ENCODE measurements at places on chromosomes 3 and 15.

- DNase-seq, result no peak
Observed at GRCh38 chr15:35064576-35065190, 20.4 kb downstream of the NANOGP8 start.

- no peak for DNase-seq
Observed at GRCh38 chr15:101031213-101031612, 112.1 kb downstream of the LRRK1 start.

DNA sequence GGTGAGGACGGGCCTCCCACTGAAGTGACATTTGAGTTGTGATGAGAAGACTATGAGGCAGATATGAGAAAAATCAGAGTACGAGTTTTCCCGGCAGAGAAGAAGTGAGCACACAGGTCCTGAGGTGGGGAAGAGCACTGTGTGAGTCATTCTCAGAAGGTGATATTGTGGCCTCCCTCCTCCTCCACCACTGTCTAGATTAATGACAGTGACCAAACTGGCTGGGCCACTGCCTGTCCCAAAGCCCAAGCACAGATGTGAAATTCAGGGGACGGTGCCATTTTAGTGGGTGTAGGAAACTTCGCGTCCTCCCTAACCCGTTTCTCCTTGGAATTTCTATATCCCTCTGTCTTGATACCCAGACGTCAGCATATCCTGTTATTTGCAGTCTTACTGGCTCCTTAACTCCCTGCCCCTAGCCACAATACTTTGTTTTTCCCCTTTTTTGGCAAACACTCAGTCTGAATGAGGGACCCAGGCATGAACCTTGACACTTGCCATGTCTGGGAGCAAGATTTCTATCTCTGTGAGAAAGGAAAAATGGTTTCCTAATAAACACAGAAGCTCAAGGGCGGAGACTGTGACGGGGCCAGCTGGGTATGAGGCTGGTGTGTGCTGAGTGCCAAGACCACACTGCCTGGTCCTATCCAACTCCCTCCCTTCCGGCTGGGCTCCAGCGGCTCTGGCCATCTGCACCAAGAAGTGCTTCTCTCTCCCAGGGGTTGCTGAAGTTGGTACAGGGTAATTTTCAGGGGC lies 15.2 kb downstream of the PRICKLE2 start:
- no peak for DNase-seq

DNA sequence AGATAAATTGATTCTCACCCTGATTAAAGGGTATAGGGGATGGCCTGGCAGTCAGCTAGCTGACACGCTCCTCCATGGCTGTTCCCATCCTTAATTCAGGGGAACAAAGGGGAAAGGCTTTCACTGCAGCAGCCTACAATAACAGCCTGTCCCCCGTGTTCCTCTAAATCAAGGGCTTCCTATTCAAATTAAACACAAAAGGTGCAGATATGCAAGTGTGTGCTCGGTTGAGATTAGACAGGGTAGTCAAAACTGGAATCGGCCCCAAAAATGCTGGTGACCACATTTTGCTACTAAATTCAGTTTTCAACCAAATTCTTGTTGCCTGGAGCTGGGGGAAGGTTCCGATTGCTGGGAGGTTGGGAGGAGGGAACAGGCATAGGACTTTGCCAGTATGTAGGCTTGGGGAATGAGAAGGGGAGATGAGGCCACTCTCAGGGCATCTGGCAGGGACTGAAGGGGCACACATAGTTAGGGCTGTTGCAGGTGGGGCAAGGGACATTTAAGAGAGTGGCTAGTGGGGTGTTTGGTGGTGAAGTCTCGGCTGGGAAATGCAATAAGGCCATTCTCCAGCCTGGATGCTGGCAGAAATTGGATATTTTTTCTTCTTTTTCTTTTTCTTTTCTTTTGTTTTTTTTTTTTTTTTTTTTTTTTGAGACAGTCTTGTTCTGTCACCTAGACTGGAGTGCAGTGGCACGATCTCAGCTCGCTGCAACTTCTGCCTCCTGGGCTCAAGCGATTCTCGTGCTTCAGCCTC lies 32.9 kb upstream of the CTSH start:
- no peak for DNase-seq

DNA sequence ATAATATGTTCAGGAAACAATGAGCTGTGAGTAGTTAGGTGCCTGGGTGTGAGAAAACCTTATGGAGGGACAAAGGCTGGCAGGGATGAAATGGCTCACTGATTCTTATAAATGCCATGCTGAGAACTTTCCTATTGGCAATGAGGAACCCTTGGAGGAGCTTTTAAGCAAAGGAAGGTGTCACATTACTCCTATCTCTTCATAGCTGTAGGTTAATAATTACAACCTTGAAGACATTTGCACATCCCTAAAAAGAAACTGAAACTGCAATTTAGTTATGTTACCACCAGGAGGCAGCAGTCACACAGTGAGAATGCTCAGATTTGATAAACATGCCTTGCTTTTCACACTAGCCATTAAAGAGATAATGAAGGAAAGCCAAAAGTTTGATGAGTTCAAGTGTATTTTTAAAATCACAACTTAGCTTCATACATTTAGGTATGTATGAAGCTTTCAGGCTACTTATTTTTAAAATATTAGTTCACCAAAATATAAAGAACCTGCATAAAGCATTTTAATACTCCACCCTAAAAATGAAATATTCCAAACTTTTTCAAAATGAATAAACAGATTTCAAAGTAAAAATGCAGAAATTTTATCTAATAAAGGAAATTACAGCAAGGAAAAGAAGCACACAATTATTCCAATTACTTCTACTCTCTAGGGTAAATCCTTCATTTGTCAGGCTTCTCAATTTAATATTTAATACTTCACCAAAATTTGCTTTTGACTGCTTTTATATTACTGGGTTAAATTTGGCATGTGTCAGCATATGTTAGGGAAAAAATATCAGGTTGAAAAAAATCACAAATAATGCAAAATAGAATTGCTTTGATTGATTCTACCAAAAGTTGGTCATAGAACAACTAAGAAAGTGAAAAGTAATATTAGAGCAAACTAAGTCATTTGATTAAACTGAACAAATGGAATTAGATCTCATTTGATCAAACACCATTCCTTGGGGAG lies 136.9 kb upstream of the SLC2A2 start:
- DNase-seq, result peak; percentile 18

- DNase-seq, result no peak
Observed at GRCh38 chr3:182323898-182324297, 469.4 kb upstream of the ATP11B start.

GRCh38 chr15:93865586-93865985 lies 365.8 kb upstream of the MCTP2 start:
- no peak for DNase-seq

GRCh38 chr15:78457101-78457500 lies 19.1 kb downstream of the IREB2 start:
- DNase-seq, result no peak

DNA sequence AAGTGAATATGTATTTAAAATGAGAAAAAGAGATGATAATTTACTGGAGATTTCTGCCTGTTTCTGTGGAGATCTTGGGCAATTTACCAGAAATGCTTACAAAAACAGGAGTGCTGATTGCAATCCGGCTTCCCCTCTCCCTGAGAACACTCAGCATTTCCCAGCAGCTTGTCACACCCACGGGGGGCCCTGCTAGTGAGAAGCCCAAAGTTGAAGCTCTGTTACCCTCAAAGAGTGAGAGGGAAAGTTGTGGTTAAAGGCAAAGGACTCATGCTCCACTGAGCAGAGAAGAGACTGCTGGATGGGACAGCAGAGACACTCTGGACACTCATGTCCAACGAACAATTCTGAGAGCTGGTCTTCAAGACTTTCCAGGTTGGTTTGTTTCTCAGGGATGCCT lies 2.9 kb downstream of the MCTP2 start:
- DNase-seq, result peak; percentile 47

GRCh38 chr3:169931747-169932520 lies 20.6 kb downstream of the SAMD7 start:
- DNase-seq, result no peak

DNA sequence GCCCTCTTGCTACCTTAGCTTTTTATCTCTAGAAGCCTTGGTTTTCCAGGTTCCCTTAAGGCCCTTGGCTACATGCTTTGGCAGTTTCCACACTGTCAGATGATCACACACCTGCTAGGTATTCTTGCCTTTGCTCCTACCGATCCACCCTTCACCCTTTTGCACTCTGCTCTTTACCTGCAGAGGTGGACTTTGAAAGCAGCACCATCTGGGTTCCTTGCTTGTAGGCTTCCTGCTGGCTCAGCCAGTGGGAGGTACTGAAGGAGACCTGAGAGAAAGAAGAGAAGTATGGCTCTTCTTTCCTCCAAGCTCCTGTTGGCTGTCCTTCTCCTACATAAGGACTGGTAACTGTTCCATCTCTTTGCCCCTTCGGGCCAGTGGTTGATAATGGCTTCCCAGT lies 7.3 kb upstream of the ZNF592 start:
- DNase-seq, result no peak

DNA sequence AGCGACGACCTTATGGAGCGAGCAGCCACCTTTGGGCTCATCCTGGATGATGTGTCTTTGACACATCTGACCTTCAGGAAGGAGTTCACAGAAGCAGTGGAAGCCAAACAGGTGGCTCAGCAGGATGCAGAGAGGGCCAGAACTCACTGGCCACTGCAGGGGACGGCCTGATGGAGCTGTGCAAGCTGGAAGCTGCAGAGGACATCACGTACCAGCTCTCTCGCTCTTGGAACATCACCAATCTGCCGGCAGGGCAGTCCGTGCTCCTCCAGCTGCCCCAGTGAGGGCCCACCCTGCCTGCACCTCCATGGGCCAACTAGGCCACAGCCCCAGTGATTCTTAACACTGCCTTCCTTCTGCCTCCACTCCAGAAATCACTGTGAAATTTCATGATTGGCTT lies 10.4 kb downstream of the NR1I2 start:
- DNase-seq, result no peak

DNA sequence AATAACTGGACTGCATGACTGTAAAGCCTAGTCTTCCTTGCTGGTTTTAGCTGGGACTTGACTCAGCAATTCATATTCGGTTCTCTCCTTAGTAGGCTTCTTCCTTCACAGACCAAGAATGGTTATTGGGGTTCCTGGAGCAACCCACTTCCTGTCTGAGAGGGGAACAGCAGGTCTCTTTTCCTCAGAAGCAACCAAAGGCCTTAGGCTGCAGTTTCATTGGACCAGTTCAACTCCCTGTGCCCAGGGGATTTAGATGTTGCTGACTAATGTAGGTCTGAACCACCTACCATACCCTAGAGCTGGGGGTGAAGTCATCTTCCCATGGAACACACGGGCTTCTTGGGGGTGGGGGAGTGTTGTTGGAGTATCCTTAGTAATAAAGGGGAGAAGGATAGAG lies 84.0 kb upstream of the SKOR1 start:
- no peak for DNase-seq

- DNase-seq, result no peak
Observed at GRCh38 chr3:124043023-124043422, 51.1 kb upstream of the ROPN1 start.

DNA sequence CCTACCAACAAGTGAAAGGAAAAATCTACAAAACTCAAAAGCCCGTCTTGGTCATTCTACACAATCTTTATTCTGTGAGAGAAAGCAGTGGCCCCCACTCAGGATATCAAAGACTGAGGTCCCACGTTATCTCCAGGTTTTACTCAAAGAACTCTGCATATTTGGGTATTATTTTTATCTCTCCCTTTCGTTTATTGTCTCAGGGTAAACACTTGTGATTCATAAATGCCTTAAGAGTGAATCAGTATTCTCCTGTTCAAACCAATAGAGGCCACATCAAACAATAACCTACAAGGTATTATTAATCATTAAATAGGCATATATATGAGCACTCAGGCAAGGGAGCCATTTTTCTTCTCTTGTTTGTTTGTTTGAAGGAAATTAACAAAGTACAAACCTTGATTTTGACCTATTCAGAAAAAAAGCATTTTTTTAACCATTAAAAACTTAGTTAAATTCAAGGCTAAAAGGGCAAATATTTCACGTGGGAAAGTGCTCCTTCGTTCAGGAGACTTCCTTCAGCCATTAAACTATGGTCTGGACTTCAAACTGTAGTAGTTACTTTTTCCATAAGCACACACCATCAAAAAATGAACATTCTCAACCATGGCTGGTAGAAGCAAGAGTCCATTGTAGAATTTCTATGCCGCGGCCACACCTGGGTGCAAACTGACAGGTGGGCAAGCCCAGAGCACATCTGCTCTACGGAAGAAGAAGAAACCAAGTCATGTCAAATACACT lies 13.9 kb upstream of the HES1 start:
- DNase-seq, result no peak

GRCh38 chr15:79539401-79539800 lies 107.3 kb downstream of the MINAR1 start:
- DNase-seq, result no peak

GRCh38 chr3:57943525-57944495 lies 64.4 kb upstream of the FLNB start:
- no peak for DNase-seq

DNA sequence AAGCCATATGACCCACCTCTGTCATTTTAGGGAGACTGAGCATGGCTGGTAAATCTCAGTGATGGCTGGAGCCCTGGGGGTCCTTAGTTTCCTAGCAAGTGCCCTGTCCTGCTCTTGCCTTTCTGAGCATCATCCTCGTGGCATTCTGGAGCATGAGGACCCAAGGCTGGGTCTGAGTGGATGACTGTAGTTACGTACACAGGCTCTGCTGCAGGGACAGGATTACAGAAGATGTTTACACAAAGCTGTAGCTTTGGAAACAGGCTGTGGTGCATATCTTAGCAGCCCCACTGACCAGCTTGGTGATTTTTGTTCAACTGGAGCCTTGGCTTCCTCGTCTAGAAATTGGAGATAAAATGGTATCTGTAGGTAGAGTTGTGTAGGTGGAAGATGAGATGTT lies 272.9 kb upstream of the CTDSPL start:
- no peak for DNase-seq

GRCh38 chr3:49133226-49133951 lies 539 bp upstream of the LAMB2 start:
- DNase-seq, result no peak

DNA sequence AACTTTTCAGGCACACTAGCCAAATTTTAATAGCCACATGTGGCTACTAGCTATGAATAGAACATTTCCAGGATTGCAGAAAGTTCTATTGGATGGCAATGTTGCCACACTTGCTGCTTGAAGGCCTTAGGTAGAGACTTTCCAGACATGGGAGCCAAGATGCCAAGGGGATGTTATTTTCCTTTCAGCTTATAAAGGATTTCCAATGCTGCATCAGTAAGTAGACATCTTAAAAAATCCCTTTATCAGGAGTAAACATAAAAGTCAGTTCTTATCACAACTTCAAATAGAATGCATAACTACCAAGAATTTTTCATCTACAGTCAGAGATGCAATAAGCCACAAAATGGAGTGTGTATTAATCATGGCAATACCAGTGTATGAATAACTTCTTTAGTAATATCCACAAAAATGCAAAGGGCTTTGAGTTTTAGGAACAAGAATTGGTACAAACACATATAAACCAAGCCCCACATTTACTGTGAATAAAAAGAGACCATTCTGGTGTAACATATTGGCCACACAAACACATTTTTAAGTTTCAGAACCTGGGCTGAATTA lies 457.1 kb upstream of the ADAMTS9 start:
- DNase-seq, result no peak

- no peak for DNase-seq
Observed at GRCh38 chr3:48739617-48739954, 22.6 kb upstream of the IP6K2 start.

DNA sequence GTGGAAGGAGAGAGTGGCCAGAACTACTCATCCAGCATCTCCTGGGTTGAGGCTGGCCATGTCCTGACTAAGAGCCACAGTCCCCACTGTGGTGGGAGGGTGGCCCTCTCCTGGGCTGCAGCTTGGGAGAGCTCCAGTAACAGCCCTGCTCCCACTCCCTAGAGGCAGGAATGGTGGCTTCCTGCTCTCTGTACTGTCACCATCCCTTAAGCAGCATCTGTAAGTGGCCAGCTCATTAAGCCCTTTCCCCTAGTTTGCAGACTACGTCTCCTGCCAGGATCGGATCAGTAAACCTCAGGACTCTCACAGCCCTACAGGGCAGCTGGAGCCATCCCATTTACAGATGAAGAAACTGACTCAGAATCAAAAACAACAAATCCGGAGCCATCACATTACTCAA lies 30.5 kb downstream of the DNAJB8 start:
- no peak for DNase-seq

Data from stimulated activated CD4-positive, alpha-beta T cell treated with anti-CD3 and anti-CD28 coated beads, Interleukin-4, amount 100 ng/mL, for 24 hours (primary cell).